CD4-positive, alpha-beta T cell treated with Interleukin-2 at 100 ng/mL for 4 hours (primary cell): ENCODE measurements at places on chromosomes 6 and 20.
A peak's percentile ranks its signal among the peaks of the same experiment; 100 is the strongest.

GRCh38 chr6:167027772-167028171 is 28.6 kb downstream of the CEP43 start:
- no peak for DNase-seq

DNA sequence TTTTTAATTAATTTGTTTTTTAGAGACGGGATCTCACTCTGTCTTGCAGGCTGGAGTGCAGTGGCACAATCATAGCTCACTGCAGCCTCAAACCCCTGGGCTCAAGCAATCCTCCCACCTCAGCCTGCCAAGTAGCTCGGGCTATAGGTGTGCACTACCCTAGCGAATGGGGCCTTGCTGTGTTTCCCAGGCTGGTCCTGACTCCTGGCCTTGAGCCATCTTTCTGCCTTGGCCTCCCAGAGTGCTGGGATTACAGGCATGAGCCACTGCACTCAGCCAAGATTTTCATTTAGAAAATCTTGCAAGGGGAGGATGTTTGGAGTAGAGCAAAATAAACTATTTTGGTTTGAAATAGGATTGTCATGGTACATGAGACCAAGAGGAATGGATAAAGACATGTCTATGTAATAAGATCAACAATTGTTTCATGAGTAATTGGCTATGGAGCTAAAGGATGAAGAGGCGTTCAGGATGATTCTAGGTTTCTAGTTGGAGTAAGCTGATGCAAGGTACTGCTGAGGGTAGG is 237.8 kb downstream of the UST start:
- DNase-seq: no peak

GRCh38 chr6:13045676-13046075 is 282.7 kb downstream of the TBC1D7 start:
- DNase-seq: no peak

GRCh38 chr6:3843379-3844096 is 5.6 kb upstream of the FAM50B start:
- no peak for DNase-seq

- DNase-seq: no peak
Observed at GRCh38 chr6:29946223-29947076, 4.1 kb downstream of the HLA-A start.

DNA sequence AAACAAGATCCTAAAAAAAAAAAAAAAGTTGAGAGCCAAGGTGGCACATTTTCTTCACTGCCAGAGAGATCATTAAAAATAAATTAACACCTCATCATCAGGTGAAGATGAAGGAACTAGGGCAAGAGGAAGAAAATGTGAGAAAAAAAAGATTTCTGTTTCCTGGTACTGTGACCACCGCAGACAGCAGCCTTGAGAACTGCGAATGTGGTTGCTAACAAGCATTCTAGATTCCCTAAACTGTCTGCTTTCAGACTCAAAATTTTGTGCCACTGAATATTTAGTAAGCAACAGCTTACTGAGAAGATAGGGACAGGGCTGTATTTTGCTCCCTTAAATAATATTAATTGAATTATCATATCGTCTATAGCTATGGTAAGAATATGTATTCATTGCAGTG is 24.1 kb upstream of the MBOAT1 start:
- DNase-seq: no peak

- DNase-seq: no peak
Observed at GRCh38 chr20:57378107-57378506, 13.1 kb upstream of the RBM38 start.

DNA sequence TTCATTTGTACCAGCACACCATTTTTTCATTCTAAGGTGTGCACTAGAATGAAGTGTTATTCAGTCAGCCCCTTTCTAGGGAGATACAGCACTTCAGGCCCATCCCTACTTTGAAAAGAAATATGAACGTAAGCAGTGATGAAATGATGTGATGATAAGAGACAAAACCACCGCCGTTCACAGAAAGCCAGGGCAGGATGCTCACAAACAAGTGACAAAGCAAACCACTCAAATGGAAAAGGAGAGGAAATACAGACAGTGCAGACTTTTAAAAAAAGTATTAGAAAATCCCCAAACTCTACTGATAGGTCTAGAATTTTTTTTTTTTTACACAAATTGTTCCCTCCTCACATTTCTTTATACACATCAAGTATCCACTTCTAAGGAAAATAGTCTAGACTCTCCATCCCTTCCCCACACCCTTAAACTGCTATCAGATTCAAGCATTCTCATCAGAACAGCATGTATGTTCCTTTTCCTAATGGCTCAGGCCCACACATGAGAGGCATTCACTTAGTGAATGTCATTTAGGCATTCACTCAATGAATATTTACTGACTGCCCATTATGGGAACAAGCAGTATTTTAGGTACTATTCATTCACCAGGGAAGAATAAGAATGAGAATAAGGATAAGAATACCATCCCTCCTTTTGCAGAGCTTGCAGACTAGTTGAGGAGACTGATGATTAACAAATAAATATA is 243.5 kb downstream of the GMPR start:
- DNase-seq: peak; percentile 90

GRCh38 chr6:108350528-108350927 is 55.7 kb downstream of the AFG1L start:
- DNase-seq: no peak

DNA sequence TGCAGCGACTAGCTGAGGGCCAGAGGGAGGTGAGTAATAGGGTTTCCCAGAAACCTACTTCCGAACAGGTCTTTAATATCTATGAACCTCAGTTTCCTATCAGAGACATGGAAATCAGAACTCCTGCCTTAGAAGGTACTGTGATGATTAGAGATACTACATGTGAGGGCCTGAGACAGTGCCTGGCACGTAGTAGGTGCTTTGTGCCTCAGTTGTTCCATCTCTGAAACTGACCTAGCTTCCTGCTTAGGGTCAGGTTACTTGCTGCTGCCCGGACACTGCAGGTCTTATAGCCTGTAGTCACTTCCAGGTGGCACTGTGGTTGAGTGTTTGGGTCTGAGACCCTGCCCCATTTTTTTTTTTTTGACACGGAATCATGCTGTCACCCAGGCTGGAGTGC is 20.9 kb downstream of the RAB44 start:
- no peak for DNase-seq

DNA sequence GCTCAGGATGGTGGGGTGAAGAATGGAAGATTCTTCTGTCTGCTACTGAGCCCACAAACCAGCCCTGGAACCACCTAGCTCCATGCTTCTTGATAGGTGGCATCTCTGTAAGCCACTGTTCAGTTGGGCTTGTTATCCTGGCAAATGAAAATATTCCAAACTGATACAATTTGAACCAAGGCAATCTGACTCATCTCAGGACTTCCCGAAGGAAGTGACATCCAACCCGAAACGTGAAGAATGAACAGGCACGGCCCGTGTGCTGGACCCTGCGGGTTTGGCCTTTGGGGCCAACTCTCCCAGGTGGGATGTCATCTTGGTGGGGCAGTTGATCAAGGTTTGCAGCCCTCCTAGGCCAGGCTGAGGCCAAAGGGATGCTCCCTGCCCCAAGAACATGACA is 160.3 kb downstream of the PREX1 start:
- no peak for DNase-seq

DNA sequence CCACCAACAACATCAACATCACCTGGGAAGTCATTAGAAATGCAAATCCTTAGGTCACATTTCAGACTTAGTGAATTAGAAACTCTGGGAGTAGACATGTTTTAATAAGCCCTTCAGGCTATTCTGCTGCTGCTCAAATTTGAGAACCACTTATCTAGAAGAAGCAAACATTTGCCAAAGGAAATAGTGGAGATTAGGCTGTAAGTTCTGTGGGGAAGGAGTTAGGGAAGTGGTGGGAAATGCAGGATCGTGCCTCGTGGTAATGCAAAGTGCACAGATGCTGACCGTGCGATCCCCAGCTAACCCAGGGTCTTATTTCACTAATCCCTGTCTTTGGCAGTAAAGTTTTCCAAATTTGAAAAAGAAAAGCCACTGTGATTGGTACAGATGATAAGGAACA is 328.5 kb downstream of the EPM2A start:
- DNase-seq: no peak

DNA sequence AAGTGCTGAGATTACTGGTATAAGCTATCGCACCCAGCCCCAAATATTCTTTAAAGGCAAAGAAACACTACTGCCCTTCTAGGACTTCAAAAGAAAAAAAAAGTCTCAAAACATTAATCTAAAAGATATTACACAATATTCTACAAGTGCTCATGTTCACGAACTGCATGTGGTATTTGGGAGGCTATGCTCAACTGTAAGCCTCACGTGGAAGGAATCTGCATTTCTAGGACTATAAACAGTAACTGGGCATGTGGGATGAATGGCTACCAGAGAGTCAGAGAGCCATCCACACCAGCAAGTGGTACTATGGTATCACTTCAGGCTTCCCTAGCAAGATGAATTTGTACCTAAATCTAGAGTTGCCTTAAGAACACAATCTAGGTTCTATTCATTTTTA is 50.0 kb downstream of the FKBP5 start:
- no peak for DNase-seq

GRCh38 chr6:105500693-105501092 is 97.8 kb upstream of the PREP start:
- DNase-seq: no peak

- no peak for DNase-seq
Observed at GRCh38 chr20:31838646-31839292, 6.6 kb downstream of the FOXS1 start.

DNA sequence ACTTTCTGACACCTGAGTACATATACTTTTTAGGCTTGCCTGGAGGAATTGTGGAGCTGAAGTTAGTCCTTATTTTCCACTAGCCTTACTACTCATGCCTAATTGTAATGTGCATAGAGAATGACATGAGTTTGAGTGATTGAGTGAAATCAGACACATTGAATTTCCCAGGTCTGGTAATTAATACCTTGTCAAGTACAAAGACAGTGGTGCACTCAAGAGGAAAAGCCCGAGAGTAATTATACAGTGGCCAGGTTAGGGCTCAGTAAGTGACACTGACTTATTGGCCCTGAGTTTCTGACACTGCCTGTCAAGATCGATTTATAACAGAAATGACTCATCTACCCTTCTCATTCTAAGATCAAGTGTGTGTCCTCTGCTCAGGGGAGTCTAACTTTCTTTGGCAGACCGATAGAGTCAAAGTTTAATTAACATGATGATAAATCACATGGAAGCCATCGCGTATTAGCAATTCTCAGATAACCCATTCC is 288.3 kb downstream of the TPBG start:
- no peak for DNase-seq

- DNase-seq: no peak
Observed at GRCh38 chr6:1442929-1443328, 53.6 kb downstream of the FOXF2 start.

DNA sequence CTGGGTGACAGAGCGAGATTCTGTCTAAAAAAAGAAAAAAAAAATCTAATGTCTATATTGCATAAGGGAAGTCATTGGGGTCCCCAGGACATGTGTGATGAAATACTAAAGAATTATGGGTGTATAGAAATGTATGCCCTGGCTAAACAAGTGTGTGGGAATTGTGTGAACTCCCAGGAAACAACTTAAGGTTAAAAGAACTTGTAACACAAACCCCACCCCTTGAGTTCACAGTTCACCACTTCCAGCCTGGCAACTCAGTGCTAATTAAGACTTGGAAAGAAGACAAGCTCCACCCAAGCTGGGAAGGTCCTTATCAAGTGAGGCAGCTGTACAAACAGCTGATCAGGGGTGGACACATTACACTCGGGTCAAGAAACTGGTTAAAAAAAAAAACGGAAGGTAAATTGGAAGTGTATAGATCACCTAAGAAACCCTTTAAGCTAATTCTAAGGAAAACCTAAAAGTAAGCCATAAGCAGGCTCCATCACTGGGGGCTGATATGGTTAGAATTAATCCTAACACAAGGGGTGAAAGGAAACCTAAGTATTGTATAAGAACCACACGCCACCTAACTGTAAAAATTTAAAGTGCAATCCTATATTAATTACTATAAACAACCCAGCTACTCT is 25.2 kb downstream of the HLA-A start:
- peak; percentile 48 for DNase-seq
